Stimulated activated CD8-positive, alpha-beta memory T cell treated with anti-CD3 and anti-CD28 coated beads, Interleukin-7, amount 100 ng/mL, for 1 hour (primary cell): ENCODE measurements at places on chromosomes 1 and 21.

GRCh38 chr1:114100148-114100547 lies 53.5 kb downstream of the SYT6 start:
- no peak for DNase-seq

DNA sequence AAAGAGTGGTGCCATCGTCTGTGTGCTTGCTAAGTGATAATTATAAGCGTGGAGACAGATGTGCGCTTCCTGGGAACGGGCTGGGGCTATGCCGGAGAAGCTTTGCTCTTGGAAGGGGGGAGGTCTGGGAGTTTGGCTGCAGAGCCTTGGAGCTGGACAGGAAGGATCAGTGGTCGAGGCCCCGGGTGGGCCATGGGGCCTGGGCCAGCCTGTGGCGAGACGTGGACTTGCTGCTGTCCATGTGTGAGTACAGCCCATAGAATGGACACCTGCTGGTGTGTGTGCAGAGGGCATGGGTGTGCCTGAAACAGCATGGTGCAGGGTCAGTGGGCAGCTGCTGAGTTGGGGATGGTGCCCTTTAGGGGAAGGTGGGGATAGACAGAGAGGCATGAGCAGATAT lies 121.3 kb downstream of the PCBP3 start:
- no peak for DNase-seq

GRCh38 chr1:209626346-209627026 lies 25.7 kb downstream of the LAMB3 start:
- no peak for DNase-seq

- no peak for DNase-seq
These were observed 9.6 kb upstream of the ECE1 start for GRCh38 chr1:21299780-21300395.

GRCh38 chr1:221823561-221823960 lies 81.7 kb upstream of the DUSP10 start:
- no peak for DNase-seq

DNA sequence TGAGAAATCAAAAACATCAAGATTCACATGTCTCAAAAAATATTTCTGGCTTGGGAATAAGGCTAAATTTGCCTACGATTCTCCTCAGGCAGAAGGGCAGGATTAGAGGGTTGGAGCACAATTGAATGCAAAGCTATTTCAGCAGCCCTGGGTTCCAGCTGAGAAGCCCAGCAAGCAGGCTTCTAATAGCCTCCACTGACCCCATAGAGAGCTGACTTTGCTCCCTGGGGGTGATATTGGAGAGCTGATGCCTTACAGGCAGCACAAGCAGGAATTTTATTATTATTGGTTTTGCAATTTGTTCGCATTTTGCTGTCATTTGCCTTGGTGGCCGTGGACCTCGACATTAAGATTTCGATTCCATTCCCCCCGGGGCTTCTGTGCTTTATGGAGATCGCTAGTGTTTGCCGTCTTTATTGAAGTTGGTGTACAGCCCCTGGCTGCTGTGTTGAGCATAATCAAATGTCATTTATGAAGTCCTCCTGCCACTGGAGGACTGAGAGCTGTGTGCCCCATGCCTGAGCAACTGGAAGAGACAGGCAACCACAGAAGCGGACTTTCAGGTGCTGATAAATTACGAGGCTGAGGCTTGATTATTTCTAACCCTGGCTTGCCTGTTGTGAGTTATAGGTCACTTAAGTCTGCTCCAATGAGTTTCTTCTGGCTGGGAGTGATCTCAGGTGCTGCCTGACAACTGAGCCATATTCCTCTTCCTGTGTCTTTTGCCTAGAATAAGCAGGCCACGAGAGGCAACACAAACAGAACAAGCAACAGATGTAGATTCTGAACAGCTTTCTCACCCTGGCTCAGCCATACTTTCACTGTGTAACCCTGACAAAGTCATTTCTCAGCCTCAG lies 518.4 kb upstream of the CAMK1G start:
- DNase-seq = no peak

DNA sequence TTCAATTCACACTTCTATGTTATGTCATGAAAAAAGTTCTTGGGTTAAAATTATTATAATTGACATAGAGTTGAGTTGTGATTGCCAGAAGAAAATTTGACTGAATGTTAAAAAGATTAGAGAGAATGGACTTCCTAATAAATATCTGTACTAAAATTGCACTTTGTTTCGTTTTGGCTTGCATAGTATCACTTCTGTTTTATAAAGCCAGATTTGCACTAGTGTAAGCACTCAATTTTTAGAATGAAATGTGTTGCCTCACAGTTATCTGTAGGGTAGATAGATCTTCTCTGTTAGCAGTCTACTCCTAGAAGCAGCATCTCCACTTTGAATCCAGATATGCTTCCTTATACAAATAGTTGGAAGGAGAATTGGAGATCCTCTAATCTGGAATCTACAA lies 95.2 kb upstream of the MPC2 start:
- no peak for DNase-seq
